Stimulated activated CD4-positive, alpha-beta T cell treated with anti-CD3 and anti-CD28 coated beads, Interleukin-4, amount 100 ng/mL, for 1 hour (primary cell): ENCODE measurements at places on chromosomes 13 and 19.

- DNase-seq: no peak
Measured at GRCh38 chr13:94640721-94641120, 39.1 kb downstream of the GPR180 start.

DNA sequence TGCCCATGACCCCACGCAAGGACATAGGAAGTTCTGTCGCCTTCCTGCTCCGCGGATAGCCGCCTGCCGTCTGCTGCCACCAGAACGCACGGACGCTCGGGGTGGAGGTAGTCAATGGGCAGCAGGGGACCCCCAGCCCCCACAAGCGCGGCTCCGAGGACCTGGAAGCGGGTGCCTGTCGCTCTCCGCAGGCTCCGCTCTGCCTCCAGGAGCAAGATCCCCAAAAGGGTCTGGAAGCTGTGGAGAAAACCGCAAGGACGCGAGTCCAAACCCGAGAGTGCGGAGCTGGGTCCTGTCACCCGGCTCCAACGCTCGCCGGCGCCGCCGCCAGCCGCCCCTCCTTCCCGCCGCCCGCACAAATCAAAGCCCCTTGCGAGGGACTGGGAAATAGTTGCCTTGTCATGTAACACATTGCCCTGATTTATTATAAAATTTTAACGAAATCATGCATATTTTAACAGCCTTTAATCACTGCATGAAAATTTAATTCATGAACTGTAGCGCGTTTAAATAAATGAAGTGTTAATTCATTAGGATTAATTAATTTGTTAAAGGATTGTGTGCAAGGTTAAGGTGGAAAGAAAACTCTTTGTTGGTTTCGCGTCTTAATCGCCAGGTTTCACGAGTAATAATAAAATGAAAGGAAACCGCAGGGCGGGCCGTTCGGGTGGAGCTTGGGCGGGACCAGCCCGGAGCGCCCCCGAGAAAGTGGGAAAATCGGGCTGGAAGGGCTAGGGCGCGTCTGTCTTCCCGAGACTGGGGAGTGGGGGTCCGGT is 5.5 kb upstream of the POU4F1 start:
- no peak for DNase-seq

DNA sequence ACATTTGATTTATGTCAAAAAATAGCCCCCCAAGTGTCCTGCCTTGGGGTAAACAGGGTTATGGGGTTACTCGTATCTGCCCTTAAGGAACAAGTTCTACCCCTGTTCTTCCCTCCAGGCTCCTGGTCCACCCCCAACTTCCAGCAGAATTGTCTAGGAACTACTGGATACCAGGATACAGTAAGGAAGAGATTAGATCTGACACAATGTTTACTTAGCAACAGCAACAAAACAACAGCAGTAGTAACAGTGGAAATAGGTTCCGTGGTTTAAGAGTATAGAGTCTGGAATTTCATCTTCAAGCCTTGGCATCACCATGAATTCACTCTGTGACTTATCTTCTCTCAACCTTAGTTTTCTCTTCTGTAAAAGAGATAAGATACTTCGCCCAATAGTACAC is 1.7 kb upstream of the FAM98C start:
- no peak for DNase-seq

DNA sequence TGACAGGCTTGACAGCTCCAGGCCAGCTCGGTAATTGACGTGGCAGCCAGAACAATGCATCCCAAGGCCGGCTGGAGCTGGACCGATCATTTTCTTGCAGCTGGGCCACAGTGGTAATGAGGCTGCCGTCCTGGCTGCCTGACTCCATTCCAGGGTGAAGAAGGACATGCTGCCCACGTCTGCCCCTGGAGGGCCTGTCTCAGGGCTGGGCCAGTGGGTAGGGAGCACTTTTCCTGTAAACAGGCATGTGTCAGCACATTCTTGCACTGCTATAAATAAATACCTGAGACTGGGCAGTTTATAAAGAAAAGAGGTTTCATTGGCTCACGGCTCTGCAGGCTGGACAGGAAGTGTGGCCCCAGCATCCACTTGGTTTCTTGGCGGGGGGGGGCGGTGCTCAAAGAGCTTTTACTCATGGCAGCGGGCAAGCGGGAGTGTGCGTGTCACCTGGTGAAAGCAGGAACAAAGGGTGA is 38.1 kb upstream of the KCTD15 start:
- no peak for DNase-seq

DNA sequence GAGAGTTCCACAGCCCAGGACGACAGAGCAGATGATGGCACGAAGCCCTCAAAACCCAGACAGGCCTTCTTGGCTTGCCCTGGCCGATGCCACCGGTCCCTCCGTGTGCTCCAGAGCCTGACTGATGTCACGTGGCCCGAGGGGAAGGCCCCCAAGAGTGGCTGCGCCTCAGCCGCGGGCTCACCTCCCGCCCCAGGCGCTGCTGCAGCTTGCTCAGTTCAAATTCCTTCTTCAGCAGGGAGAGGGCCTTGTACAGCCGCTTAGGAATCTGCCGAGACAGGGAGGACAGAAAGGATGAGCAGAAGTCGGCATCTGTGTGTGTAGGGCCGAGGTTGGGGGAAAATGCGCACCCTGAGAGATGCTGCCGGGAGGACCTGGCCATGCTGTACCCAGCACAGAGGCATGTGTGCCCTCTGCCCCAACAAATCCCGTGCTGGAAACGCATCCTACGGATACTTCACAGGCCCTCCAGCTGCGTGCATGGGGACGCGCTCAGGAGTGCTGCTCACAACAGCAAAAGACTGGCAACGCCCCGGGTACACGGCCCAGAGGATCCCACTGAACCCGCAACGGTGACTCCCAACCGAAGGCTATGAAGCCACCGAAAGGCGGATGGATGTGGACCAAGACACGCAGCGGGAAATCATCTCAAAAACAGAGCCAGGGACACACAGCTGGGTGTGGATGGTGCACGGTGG is 12.9 kb downstream of the LONP1 start:
- no peak for DNase-seq

GRCh38 chr13:108959234-108959633 is 329.8 kb downstream of the MYO16 start:
- no peak for DNase-seq
